ENCODE measurements at places on chromosomes 1 and 21.

DNA sequence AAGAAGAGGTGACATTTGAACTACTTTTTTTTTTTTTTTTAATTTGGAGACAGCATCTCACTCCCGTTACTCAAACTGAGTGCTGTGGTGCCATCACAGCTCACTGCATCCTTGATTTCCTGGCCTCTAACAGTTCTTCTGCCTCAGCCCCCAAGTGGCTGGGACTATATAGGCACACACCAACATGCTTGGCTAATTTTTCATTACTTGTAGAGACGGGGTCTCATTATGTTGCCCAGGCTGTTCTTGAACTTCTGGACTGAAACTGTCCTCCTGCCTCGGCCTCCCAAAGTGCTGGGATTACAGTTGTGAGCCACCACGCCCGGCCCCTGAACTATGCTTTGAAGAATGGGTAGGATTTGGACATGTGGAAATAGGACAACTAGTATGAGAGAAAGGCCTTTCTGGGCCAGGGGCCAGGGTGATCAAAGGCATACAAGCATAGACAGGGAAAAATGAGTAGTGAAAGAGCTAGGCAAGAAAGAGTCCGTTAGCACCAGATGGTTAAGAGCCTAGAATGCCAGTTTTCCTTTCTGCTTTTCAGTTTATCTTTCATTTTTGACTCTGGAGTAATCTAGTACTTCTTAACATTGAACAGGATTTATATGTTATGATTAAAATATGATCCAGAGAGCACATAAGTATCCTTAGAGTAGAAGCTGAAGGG lies 6.3 kb downstream of the RABGAP1L start:
- no peak for DNase-seq

GRCh38 chr1:182249201-182249676 lies 142.4 kb downstream of the GLUL start:
- no peak for DNase-seq

DNA sequence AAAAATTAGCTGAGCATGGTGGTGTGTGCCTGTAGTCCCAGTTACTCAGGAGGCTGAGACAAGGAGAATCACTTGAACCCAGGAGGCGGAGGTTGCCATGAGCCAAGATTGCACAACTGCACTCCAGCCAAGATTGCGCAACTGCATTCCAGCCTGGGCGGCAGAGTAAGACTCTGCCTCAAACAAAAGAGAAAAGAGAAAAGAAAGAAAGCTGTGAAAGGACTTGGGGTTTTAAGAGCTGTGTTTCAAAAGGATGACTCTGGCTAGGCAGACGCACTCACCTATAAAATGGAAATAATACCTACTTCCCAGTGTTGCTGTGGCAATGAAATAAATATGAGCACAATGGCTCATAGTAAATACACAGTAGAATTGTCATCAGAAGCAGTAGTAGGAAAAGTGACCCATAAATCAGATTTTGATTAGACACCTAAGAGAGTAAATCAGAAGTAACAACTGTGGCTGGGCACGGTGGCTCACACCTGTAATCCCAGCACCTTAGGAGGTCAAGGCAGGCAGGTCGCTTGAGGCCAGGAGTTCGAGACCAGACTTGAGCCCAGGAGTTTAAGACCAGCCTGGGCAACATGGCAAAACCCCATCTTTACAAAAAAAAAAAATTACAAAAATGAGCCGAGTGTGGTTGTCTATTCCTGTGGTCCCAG lies 45.9 kb upstream of the PUM1 start:
- DNase-seq, result no peak

DNA sequence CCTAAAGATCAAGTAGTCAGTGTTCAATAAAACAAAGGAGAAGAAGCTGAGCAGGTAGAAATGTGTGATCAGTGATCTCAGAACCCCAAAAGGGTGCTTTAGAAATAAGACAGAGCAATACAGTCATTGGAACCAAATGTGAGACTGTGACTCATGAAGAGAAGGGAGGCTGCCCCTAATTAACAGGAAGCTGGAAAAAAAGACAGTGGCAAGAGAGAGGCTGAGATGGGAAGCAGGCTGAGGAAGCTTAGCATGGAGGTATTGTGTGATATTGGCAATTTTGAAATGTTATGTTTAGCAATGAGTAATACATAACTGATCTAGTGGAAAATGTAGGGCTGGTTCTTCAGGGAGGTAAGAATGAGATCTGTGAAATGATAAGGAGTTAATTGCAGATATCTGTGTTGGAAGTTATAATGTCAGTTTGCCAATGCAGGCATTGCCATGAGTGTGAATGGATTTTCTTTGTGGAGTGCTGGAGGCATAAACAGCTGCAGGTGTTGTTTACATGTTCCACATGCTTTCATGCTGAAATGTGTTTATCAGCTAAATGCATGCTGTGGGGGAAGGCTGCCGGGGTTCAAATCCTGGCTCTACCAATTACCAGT lies 90.6 kb upstream of the CACNA1E start:
- no peak for DNase-seq

- no peak for DNase-seq
Measured at GRCh38 chr1:197183195-197183748, 36.8 kb upstream of the ASPM start.

GRCh38 chr1:20198918-20199317 lies 12.6 kb upstream of the PLA2G2C start:
- DNase-seq, result no peak

All from thoracic aorta (tissue), 2 donors.